ENCODE measurements at places on chromosomes 6 and 20. TPM values are rescaled to one million over a fixed set of nuclear protein-coding genes. Genes with fewer than 3 reads are reported as not detected.

GJA10 gene
- not detected for total RNA-seq

SLC35D3 gene
- total RNA-seq = not detected

PTK6 gene
- not detected for total RNA-seq

DNA sequence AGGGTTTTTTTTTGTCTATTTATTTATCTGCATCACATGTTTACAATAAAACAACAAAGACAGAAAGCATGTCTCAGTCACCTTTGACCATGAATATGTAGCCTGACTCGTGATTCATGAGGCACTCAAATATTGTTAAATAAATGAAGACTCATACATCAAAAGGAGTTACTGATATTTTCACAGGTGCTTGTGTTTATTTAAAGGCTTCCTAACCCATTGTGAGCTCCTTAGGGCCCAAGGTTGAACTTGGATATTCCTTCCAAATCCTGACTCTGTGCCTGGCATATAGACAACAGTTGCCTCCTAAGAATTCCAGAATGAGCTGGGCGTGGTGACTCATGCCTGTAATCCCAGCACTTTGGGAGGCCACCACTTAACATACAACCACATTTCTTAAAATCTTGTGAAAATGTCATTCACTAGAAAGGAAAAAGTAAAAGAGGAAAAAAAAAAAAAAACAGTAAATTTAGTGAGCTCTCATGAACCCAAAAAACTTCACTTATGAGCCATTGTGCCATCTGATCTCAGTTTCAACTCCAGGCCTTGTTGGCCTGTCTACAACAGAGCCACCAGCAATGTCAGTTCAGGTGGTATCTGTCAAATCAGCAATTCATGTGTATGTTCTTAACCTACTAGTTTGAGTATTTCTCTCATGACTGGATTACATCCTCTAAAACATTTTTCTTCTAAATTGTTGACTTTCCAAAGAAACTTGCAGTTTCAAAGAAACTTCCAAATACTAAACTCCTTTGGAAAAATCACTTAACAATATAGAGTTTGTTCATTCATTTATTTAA, 162.7 kb upstream of the MARCKS start:
- no peak for DNase-seq

- DNase-seq = no peak
Observed at GRCh38 chr6:48671505-48671904, 560.5 kb upstream of the PTCHD4 start.

DNA sequence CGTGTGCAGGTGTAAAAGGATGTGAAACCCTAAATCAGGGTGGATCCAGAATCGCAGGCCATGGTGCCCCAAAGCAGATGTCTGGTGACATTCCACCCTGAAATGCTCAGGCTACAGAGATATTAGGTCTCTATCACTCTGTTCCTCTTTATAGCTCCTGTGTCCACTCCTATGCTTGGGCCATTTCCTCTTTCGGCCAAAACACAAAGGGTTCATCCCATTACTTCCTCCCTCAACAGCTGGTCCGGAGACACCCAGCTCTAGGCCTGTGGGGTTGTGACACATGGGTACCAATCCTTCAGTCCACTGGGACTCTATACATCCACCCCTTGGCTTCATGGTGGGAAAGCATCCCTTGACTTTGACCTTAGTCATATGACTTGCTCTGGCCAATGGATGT, 1.7 kb upstream of the SIGLEC1 start:
- no peak for DNase-seq

Data from gastrocnemius medialis (tissue), 4 donors.